ENCODE measurements at places on chromosomes 3 and 15. TPM values are rescaled to one million over a fixed set of nuclear protein-coding genes. Genes with fewer than 3 reads are reported as not detected.

CA12 gene
- total RNA-seq, result not detected

BTBD1 gene
- total RNA-seq, result 37.6 TPM

CATSPER2 gene
- 7.8 TPM for total RNA-seq

TIGIT gene
- 11.6 TPM for total RNA-seq

GRCh38 chr3:99708207-99708745, 69.9 kb downstream of the COL8A1 start:
- DNase-seq, result no peak

DNA sequence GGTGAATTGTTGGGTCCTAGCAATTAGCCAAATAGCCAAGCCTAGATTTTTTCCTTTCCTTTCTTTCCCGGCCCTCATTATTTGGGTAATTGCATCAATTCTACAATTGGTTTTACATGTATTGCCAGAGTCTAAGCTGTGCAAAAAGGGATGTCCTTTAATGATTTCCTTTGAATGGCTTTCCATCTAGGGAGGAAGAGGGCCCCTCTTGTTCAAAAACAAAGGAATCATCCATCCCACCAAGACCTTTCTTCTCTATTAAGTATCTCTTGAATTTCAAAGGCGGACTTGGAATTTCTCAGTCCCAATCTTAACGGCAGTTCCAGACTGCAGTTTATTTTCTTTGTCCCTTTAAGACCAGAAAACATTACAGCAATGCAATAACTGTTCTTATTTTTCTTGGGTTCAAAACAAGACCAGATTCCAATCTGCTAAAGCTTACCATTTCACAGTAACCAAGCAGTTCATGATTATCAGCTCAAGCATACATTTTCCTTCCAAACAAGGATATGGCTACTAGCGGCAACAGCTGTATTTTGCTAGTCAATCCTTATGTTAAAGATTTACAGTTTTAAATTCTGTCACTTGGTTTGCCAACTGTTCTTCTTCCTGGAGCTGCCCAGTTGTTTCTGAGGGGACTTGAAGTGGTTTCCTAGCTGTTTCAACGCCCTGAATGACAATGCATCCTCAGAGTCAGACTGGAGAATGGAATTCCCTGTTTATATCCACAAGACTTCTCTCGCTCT, 91.4 kb upstream of the LRIG1 start:
- DNase-seq, result no peak

DNA sequence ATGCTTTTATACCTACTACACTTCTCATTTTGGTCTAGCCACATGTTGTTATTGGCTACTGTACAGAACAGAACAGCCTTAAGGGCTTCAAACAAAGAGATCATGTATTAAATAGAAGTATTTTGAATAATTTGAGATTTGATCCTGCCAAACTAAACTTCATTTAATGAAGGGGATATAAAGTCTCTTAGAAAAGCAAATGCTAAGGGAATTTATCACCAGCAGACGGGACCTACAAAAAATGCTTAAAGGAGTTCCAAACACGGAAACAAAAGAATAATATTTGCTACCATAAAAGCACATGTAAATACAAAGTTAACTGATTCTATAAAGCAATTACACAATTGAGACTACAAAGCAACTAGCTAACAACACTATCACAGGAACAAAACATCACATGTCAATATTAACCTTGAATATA, 23.6 kb upstream of the FMN1 start:
- DNase-seq, result no peak
